Substantia nigra (tissue), 51 donors: ENCODE measurements at places on chromosomes 3 and 15.
A peak's percentile ranks its signal among the peaks of the same experiment; 100 is the strongest.

GRCh38 chr15:98421419-98422129 lies 226.8 kb upstream of the IGF1R start:
- DNase-seq, result peak; percentile 8

DNA sequence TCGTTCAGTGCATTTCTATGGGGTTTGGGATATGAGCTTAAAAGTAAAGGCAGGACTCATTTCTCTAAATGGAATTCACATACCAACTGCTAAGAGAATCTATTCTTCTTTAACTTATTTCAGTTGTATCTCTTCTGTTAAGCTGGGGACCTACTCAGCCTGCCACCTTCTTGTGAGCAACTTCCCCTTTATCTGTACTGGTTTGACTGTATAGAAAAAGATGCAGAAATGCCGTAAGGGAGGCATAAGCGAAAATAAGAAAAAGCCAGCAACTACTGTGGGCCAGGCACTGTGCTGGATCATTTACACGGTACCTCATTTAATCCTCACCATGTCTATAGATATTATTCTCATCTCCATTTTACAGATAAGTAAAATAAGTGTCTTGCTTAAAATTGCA lies 38.4 kb downstream of the RBMS3 start:
- DNase-seq, result no peak

DNA sequence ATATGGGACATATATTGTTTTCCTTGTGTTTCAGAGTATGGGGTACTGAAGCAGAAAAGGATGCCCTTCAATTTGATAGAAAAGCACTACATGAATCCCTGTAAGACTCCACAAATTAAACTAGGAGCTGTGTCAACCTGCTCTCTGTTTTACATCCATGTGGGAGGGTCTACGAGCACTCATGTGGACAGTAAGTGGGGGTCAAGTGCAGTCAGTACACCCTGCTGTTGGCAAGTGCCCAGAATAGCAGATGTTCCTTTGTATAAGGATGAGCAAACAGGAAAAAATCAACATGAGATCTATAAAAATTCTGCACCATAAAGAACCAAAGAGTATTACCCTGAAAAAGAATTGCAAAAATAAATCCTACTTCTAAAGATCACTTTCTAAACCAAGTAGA lies 659.9 kb downstream of the SI start:
- DNase-seq, result no peak

GRCh38 chr3:73294537-73294936 lies 233.1 kb downstream of the EBLN2 start:
- no peak for DNase-seq

DNA sequence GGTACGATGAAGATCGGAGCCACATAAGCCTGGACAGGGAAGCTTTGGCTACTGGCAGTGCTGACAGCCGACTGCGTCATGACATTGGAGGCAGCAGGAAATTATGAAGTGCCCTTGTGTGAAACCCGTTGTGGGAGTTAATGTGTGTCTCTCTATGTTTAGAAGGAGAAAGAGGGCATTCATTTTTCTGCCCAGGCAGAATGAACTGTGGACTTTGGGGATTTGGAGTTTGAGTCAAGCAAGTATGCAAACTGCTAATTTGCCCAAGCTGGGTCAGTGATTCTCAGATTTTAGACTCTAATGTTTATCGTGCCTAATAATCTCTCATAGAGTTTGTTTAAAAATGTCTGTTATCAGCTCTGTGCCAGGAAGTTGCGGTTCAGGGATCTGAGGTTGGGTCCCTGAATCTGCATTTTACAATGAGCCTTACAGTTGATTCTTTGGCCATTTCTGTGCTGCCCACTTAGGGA lies 5.6 kb downstream of the CTXND1 start:
- DNase-seq, result no peak

DNA sequence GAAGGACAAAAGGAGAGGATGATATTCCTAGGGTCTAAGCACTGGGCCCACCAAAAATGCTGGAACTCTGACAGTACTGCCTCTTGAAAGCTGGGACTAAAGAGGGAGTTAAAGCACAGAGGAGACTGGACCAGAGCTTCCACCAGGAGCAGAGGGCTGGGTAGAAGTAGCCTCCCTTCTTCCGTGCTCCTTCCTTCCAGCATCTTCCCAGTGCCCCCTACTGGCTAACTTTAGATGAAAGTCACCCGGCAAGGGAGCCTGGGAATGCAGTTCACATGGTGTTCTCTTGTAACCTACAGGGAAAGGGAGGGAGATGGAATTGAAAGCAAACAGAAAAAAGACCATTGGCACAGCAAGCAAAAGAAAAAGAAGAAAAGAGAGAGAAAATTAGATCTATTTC lies 106.1 kb upstream of the COL8A1 start:
- DNase-seq, result peak; percentile 6

DNA sequence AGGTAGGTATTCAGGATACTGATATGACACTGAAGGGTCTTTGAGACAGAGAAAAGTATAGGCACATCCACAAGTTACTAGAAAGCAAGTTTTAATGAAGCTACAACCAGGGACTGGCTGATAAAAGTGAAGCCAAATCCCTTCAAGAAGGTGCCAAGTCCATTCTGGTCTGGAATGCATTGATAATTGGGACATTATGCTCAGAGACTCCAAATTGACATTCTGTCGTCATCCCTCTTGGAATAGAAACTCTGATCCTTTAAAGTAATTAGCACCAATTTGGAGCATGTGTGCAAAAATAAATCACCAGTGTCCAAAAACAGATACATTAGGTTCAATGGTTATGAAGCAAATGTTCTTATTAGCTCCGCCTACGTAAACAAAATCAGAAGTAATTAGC lies 47.3 kb upstream of the BCL6 start:
- DNase-seq, result no peak

GRCh38 chr3:101932326-101933068 lies 83.2 kb downstream of the NFKBIZ start:
- no peak for DNase-seq

DNA sequence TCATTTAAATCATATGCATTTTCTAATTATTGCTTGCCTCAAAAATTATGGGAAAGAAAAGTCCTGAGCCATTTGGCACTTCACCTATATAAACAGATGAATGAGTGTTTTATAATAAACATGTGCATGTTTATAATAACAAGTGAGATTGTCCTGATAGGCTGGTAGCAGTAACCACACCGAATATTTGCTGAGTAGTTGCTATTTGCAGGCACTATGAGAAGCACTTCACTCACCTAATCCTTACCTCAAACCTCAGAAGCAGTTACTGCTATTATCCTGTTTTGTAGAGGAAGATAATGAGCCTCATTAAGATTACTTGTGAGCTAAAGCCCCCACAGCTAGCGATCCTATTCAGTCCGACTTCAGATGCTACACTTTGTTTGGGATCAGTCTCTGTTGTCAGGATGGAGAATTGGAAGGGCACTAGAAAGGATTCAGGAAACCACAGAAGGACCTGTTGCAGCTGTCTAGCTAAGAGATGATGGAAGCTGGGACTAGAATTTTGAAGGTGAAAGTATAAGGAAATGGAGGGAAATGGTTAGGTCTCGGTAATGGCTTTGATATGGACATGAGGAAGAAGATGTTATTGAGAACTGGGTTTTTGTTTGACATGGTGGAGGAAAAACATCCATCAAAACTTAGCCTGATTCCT lies 28.4 kb upstream of the MAGI1 start:
- DNase-seq, result no peak

GRCh38 chr15:66815318-66815717 lies 113.3 kb downstream of the SMAD6 start:
- no peak for DNase-seq

DNA sequence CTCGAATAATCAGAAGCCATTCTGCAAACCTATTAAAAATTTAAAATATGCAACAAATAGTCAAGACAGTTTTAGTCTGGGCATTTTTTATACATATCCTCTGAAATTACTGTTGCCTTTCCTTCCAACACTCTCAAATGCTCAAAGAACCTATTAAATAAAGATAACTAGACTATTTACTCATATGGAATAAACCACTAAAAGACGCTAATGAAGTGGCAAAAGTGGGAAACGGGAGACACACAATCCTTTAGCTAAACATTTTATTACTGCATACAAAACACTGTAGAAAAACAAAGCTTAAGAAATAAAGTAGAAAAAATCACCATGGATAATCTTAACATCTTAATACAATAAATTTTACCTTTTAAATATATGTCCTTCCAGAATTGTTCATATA lies 75.4 kb downstream of the HERC1 start:
- DNase-seq, result no peak

- no peak for DNase-seq
These were observed 123.5 kb upstream of the IL12A start for GRCh38 chr3:159865041-159865579.

DNA sequence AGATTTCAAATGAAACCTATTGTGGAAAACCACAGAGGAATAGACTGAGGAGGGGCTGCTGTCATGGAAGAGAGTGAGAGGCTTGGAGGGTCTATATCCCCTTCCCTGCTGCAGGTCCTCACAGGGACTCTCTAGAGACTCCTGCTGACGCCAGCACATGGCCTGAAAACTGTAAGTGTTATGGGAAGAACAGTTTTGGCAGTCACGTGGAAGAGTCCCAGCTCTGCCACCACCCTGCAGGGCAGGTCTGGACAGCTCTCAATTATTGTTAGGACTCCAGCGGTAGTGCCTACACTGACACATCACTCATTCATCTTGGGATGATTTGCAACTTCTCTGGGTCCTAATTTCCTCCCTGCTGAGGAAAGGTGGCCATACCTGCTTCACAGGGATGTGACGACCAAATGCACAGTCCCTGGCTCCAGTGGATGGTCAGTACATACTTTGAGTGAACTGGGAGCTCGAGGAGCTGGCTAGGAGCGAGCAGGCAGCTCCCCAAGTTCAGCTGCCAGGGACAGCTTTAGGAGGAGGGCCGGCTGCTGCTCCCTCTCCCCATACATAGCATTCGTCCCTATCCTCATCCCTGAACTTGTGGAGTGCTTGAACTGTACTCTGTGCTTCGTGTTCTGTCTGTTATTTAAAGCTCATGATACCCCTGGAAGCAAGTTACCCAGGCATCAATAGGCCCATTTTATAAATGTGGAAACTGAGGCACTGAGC lies 49.2 kb downstream of the CTXND1 start:
- no peak for DNase-seq
